ENCODE measurements at places on chromosomes 3 and 15.

DNA sequence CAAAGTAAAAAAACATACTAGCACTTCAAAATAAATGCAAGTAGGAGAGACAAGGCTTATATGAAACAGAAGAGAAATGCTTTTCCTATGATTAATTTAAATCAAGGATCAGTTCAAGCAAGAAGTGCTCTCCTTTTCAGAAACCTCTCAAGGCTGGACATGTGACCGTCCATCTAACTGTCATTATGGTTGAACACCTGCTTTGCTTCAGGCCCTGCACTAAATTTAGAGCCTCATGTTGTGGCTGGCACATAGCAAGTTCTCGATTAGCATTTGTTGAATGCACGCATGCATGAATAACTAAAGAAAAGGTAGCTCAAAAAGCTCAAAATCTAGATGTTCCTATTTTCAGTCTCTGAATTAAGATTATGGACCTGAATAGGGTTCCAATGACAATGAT lies 82.0 kb downstream of the SV2B start:
- DNase-seq: no peak

DNA sequence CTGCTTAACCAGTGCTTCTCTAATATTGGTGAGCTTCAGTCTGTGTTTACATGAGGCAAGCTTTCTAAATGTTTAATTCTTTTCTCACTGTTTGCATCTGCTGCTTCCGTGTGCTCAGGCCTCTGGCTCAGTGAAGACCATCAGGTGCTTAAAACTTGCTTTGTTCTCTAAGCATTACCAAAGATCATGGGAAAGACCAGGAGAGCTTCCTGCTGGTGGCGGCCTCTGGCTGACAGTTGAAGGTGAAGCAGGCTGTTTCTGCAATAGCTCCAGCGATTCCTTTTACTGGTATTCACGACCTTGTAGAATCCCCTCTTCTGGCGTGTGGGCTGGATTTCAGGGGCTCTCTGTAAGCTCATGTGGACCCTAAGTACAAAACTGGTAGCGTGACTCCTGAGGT lies 45.1 kb downstream of the EDEM1 start:
- no peak for DNase-seq

GRCh38 chr3:41259449-41260062 lies 60.3 kb downstream of the CTNNB1 start:
- DNase-seq: no peak

DNA sequence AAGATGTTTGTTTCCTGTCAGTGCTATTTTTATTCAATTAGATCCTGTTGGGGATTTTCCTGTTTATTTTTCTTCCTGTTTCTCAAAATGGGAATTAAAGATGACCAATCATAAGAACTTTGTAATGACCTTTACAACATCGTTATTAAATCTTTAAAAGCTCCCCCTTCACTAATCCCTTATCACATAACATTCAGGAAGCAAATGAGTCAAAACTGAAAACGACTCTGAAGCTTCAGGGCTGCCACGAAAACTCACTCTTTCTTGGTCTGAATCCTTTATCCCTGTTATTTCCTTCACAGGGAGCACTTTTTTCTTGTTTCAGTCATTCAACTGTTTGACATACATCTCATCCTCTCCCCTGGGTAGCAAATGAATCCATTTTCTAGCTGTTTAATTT lies 75.8 kb upstream of the MB21D2 start:
- DNase-seq: no peak

- DNase-seq: no peak
Observed at GRCh38 chr15:70761931-70762468, 1.4 kb downstream of the UACA start.

GRCh38 chr3:142332390-142332789 lies 107.0 kb upstream of the GK5 start:
- DNase-seq: no peak

GRCh38 chr15:68404056-68404798 lies 27.7 kb downstream of the ITGA11 start:
- no peak for DNase-seq

DNA sequence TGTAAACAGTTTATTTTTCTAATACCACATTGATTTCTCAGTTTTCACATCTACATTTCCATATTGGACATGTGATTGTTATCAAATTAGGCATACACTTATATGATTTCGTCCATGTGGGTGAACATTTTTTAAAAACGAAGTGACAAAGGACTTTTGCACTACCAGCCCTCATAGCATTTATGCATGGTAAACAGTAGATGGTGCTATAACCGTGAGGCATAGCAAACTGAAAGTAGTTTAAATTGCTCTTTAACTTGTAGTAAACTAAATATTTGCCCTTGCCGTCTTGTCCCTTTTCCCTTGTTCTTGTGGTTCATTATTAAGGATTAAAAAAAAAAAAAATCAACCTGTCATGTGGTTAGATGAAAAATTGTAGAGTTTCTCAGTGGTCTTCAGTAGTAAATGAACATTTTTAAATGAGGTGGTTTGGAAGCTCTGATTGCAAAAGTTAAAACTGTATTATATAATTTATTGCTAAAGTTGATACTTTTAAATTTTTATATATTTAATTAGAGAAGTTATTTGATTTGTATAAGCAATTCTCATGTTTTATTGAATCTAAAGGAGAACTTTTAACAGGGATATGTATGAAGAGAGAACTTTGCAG lies 24.0 kb downstream of the STX19 start:
- DNase-seq: peak; percentile 55

GRCh38 chr3:183317271-183317670 lies 64.2 kb downstream of the B3GNT5 start:
- no peak for DNase-seq

- no peak for DNase-seq
Observed at GRCh38 chr3:115667738-115668065, 44.4 kb downstream of the GAP43 start.

- no peak for DNase-seq
Observed at GRCh38 chr3:165211721-165212120, 15.5 kb upstream of the SLITRK3 start.

DNA sequence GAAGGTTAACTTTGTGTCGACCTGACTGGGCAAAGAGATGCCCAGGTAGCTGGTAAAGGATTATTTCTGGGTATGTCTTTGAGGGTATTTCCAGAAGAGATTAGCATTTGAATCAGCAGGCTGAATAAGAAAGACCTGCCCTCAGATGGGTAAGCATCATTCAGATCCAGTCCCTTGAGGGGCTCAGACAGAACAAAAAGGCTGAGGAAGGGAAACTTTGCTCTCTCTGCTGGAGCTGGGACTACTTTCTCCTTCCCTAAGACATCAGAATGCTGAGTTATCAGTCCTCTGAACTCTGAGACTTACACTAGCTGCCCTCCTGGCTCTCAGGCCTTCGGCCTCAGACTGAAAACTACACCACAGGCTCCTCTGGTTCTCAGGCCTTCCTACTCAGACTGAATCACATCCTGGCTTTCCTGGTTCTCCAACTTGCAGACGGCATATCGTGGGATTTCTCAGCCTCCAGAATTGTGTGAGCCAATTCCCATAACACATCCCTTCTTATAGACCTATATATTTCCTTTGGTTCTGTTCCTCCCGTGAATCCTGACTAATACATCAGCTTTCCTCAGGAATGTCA lies 982.9 kb downstream of the TUSC7 start:
- DNase-seq: no peak

DNA sequence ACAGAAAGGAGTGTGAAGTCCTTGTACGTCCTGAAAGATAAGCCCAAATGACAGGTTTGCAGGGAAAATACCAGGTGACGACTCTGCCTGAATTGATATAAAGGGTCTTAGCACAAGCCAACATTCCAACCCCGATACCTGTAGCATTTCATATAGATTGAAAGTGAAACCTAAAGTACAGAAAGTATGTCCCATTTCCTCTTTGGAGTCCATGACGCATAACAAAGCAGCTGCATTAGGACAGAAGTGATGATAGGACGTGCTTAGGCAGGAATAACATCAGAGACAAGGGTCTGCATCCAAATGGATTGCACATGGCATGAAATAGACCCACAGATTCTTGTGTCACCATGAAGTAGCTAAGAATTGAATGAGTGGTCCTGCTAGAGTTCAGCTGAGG lies 187.0 kb upstream of the ROBO1 start:
- no peak for DNase-seq

- no peak for DNase-seq
Observed at GRCh38 chr15:75067123-75067830, 43.9 kb downstream of the PPCDC start.

- no peak for DNase-seq
Observed at GRCh38 chr3:16423947-16424673, 89.4 kb downstream of the RFTN1 start.

- peak; percentile 44 for DNase-seq
Observed at GRCh38 chr3:112128843-112129727, 4.0 kb downstream of the GCSAM start.

- no peak for DNase-seq
Observed at GRCh38 chr3:64650715-64651114, 37.1 kb downstream of the ADAMTS9 start.
